ENCODE measurements at places on chromosomes 16 and 17.

DNA sequence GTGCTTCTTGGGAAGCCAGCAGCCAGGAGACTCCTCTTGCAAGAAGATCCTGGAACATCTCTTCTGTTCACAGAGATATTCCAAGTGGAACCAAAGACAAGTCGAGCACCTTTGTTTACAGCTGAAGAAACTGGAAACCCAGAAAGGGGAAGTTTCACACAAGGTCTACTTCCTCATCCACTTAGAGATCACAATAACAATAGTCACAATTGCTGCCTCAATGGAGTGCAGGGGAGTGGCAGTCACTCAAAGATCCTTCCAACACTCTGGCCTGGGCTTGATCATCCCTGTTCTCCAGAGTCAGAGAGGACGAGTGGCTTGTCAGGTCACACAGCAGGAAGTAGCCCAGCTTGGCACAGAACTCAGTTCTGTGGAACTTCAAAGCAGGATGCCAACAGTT lies 46.9 kb upstream of the SIAH1 start:
- no peak for DNase-seq

- DNase-seq, result no peak
Observed at GRCh38 chr17:27247071-27247957, 46.6 kb upstream of the WSB1 start.

GRCh38 chr17:79833110-79833450 lies 6.2 kb downstream of the CBX4 start:
- no peak for DNase-seq

DNA sequence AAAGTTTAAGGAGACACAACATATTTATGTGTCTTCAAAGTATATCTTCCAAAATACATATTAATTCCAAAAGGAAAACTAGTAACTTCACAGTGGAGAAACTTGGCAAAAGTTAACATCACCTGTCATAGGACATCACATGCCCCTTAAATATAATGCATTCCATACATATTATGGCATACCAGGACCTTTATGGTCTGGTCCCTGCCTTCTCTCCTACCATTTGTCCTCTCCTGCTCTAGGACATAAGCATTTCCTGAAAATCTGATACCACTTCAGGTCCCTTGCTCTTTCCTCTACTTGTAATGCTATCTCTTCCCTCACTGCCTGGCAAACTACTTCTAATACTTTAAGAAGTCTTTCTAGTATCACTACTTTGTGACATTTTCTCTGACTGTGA lies 168.1 kb upstream of the RBL2 start:
- no peak for DNase-seq

DNA sequence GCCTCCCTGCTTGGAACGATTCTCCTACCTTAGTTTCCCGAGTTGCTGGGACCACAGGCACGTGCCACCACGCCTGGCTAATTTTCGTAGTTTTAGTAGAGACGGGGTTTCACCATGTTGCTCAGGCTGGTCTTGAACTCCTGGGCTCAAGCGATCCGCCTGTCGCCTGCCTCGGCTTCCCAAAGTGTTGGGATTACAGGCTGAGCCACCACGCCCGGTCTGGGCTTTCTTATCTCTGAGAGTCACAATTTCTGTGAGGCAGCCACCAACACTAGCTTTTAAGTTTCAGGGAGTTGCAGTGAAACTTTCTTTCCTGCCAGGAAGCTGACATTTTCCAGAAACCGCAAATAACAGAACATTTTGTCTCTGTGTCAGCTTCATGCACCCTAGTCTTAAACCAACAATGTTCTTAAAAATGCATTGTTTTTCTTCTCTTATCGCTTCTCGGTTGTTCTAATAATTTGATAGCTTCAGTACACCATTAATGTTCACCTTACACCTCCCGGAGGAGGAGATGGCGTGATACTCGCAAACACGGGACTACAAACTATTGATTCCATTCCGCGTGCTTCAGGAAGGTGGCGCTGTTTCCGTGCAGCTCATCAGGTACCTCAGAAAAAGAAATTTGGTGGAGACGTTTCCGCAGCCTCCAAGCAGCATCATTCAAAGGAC lies 7.4 kb upstream of the DHRS7B start:
- DNase-seq, result peak; percentile 47

- DNase-seq, result peak; percentile 25
Observed at GRCh38 chr17:58005031-58005727, 1.9 kb downstream of the SRSF1 start.

GRCh38 chr16:89709166-89709565 lies 7.7 kb upstream of the SPATA2L start:
- no peak for DNase-seq

All from NCI-H526 treated with DMSO at 0.1 percent for 48 hours (cell line).